ENCODE measurements at places on chromosomes 1 and 21.

DNA sequence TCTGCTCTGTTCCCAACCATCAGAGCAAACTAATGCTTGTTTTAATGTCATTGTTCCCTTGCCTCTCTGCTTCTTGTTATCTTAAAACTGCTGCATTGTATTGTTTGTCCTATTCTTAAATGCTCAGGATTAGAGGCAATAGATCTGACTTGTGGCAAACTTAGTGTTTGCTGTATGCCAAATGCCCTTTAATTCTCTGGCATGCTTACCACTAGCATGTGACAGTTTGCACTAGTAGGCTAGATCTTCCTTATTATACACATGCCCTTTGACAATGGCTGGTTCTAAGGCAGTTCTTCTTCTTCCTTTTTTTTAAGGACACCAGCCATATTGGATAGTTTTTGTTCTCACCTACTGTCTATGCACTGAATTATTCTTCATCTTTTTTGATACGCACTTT, 30.1 kb downstream of the PALMD start:
- no peak overlapping the region for H3K27ac ChIP-seq
- no peaks in the 10 kb centered on the region for H3K36me3 ChIP-seq

- peaks cover 4% of the 10 kb centered on the region for H3K4me1 ChIP-seq
- H3K36me3 ChIP-seq: no peaks in the 10 kb centered on the region
- no peak overlapping the region for H3K27ac ChIP-seq
- peaks cover 11% of the 10 kb centered on the region for H3K27me3 ChIP-seq
- DNase-seq: no peak
Measured at GRCh38 chr1:100835866-100836842, 58.5 kb downstream of the EXTL2 start.

- no peak for DNase-seq
- no peaks in the 10 kb centered on the region for H3K36me3 ChIP-seq
- no peaks in the 10 kb centered on the region for H3K27me3 ChIP-seq
- H3K27ac ChIP-seq: no peak overlapping the region
- H3K4me1 ChIP-seq: no peaks in the 10 kb centered on the region
Measured at GRCh38 chr1:217392441-217392840, 238.4 kb downstream of the GPATCH2 start.

- peaks cover 2% of the 10 kb centered on the region for H3K4me1 ChIP-seq
- H3K4me3 ChIP-seq: no peak overlapping the region
- DNase-seq: no peak
- H3K36me3 ChIP-seq: no peaks in the 10 kb centered on the region
Measured at GRCh38 chr1:192224396-192224795, 66.1 kb downstream of the RGS18 start.

GRCh38 chr1:87030740-87031690, 116.6 kb downstream of the HS2ST1 start:
- H3K27ac ChIP-seq: no peak overlapping the region
- no peak for DNase-seq
- no peaks in the 10 kb centered on the region for H3K4me1 ChIP-seq
- no peaks in the 10 kb centered on the region for H3K36me3 ChIP-seq
- H3K4me3 ChIP-seq: no peak overlapping the region
- no peaks in the 10 kb centered on the region for H3K27me3 ChIP-seq

DNA sequence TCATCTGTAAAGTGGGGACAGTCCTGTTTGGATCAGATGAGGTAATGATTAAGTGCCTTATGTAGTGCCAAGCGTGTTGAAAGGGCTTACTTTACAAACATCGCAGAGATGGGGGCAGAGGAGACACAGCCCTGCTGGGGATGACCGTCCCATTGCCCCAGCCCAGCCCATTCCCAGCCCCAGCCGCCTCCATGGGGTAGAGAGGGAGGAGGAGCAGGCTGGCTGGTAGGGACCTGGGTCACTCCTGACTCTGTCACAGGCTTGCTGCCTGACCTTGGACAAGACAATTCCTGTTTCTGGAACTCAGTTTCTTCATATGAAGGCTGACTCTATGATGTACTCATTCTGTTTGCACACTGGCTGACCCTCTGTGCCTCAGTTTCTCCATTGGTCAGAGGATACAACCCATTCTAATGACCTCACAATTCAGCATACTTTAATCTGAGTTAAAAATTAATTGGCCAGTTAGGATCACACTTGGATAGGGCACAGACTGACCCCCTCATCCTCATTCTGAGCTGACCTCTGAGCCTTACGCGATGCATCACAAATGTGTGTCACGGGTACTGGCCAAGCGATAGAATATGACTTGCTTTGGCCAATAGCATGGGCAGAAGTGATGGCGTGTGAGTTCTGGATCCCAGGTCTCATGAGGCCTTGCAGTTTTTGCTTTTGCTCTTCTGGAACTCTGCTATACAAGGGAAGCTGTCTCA, 91.1 kb downstream of the PTPRU start:
- H3K27ac ChIP-seq: no peak overlapping the region
- H3K36me3 ChIP-seq: no peaks in the 10 kb centered on the region
- DNase-seq: no peak
- no peak overlapping the region for H3K4me3 ChIP-seq
- no peaks in the 10 kb centered on the region for H3K4me1 ChIP-seq

GRCh38 chr21:40200946-40201345, 333.7 kb downstream of the PCP4 start:
- H3K4me3 ChIP-seq: no peak overlapping the region
- no peaks in the 10 kb centered on the region for H3K36me3 ChIP-seq
- no peak overlapping the region for H3K27ac ChIP-seq
- no peak for DNase-seq
- H3K27me3 ChIP-seq: no peaks in the 10 kb centered on the region
- no peaks in the 10 kb centered on the region for H3K4me1 ChIP-seq

All from activated CD4-positive, alpha-beta memory T cell treated with anti-CD3 and anti-CD28 coated beads, Interleukin-2, amount 10 ng/mL, durations not matched to agents 7 days and 5 days (primary cell).